ENCODE measurements at places on chromosomes 2 and 18. TPM values are rescaled to one million over a fixed set of nuclear protein-coding genes. Genes with fewer than 3 reads are reported as not detected.

Gene ALLC
- total RNA-seq, result not detected

GRCh38 chr18:66729442-66730239, 125.8 kb upstream of the CDH19 start:
- no peaks in the 10 kb centered on the region for H3K36me3 ChIP-seq
- H3K4me3 ChIP-seq, result no peak overlapping the region
- H3K27me3 ChIP-seq, result no peaks in the 10 kb centered on the region
- no peak overlapping the region for H3K27ac ChIP-seq
- no peaks in the 10 kb centered on the region for H3K4me1 ChIP-seq

DNA sequence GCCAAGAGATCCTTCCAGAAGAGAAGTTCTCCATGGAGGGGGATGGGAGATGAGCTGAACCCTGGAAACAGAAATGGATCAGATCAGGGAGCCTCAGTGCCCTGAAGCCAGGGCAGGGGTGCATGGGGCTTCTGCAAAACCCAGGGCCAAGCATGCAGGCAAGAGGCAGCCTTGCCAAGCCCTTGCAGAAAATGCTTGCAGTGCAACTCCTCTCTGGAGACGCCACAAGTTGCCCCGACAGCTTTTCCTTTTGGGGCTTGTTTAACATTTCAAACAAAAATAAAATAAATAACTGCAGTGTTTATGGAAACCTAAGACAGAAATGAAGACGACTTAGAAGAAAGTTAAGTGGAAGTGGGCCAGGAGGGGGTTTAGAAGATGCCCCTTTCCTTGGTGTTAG, 177.5 kb upstream of the TNP1 start:
- H3K4me1 ChIP-seq, result no peaks in the 10 kb centered on the region
- no peak overlapping the region for H3K27ac ChIP-seq
- H3K27me3 ChIP-seq, result peaks cover 8% of the 10 kb centered on the region
- H3K4me3 ChIP-seq, result no peak overlapping the region
- DNase-seq, result no peak
- no peaks in the 10 kb centered on the region for H3K36me3 ChIP-seq

DNA sequence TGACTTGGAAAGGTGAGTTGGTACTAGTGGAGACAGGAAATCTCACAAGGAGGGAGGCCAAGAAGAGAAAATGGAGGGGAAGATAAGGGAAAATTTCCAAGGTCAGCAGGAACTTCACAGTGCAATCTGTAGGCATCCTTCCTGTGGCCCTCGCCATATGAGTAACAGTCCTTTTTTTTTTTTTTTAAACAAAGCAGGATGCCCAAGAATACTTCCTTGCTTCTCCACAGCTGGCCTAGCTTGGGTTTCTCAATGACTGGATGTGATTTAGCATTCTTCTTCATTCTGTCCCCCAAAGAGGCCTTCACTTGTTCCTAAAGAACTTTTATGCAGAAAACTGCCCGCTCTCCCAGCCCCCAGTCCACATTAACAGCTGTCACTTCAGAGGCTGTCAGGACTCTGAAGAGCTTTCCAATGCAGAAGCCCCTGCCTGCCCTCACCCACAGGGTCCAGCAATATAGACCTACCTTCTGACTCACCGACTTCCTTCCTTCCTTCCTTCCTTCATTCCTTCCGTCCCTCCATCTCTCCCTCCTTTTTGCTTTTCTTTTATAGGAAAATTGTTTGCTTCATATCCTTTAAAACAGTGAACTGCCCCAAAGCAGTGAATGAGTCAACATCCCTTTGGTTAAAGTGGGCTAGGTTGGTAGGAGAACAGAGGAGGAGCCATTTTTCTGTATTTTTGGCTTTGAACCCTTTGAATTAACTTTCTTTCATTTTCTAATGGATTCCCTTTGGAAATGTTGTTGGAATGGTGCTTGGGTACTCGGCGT, 172.0 kb downstream of the MGAT5 start:
- no peak overlapping the region for H3K4me3 ChIP-seq
- H3K4me1 ChIP-seq, result no peaks in the 10 kb centered on the region
- peaks cover 24% of the 10 kb centered on the region for H3K36me3 ChIP-seq
- no peaks in the 10 kb centered on the region for H3K27me3 ChIP-seq

Gene C1QL2
- not detected for total RNA-seq

- H3K4me1 ChIP-seq, result no peaks in the 10 kb centered on the region
- no peaks in the 10 kb centered on the region for H3K36me3 ChIP-seq
- no peak overlapping the region for H3K27ac ChIP-seq
- H3K27me3 ChIP-seq, result peaks cover 2% of the 10 kb centered on the region
- no peak overlapping the region for H3K4me3 ChIP-seq
Measured at GRCh38 chr2:44109166-44109565, 59.5 kb upstream of the PPM1B start.

DNA sequence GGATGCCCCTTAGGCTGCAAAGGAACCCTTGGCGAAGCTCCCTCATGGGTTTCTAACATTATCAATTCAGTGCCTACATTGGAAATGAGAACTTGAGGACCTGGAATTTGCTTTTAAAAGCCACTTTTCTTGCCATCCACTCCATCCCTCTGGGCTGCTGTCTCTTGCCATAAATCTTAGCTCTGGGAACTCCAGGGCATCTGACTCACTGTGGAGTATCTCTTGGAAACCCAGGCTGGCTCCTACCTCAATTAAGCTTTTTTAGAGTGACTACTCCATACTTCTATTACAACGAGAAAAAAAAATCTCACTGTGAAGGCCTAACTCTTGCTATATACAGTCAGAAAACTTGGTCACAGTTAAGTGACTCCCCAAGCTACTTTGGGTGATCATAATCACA, 227.2 kb upstream of the SETBP1 start:
- no peaks in the 10 kb centered on the region for H3K36me3 ChIP-seq
- DNase-seq, result no peak
- no peak overlapping the region for H3K27ac ChIP-seq
- H3K4me3 ChIP-seq, result no peak overlapping the region

- H3K4me3 ChIP-seq, result no peak overlapping the region
- H3K27ac ChIP-seq, result no peak overlapping the region
- H3K27me3 ChIP-seq, result no peaks in the 10 kb centered on the region
- no peaks in the 10 kb centered on the region for H3K36me3 ChIP-seq
Measured at GRCh38 chr2:144156736-144157640, 362.9 kb downstream of the ZEB2 start.

Gene IL1RN
- total RNA-seq, result not detected

Measured in naive thymus-derived CD8-positive, alpha-beta T cell (primary cell).